ENCODE measurements at places on chromosomes 2 and 18.

DNA sequence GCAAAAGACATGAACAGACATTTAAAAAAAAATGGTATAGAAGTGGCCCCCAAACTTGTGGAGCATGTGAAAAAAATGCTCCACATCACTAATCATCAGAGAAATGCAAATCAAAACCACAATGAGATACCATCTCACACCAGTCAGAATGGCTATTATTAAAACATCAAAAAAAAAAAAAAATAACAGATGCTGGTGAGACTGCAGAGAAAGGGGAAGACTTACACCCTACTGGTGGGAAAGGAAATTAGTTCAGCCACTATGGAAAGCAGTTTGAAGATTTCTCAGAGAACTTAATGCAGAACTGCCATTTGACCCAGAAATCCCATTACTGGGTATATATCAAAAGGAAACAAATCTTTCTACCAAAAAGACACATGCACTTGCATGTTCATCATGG lies 164.8 kb downstream of the RIT2 start:
- no peak overlapping the region for H3K4me3 ChIP-seq
- no peak overlapping the region for H3K27ac ChIP-seq
- H3K36me3 ChIP-seq = no peaks in the 10 kb centered on the region
- no peaks in the 10 kb centered on the region for H3K4me1 ChIP-seq
- no peak for DNase-seq

GRCh38 chr2:58535182-58535581 lies 294.1 kb upstream of the FANCL start:
- no peaks in the 10 kb centered on the region for H3K4me1 ChIP-seq
- DNase-seq = no peak
- no peaks in the 10 kb centered on the region for H3K27me3 ChIP-seq
- H3K27ac ChIP-seq = no peak overlapping the region
- no peaks in the 10 kb centered on the region for H3K36me3 ChIP-seq
- no peak overlapping the region for H3K4me3 ChIP-seq

DNA sequence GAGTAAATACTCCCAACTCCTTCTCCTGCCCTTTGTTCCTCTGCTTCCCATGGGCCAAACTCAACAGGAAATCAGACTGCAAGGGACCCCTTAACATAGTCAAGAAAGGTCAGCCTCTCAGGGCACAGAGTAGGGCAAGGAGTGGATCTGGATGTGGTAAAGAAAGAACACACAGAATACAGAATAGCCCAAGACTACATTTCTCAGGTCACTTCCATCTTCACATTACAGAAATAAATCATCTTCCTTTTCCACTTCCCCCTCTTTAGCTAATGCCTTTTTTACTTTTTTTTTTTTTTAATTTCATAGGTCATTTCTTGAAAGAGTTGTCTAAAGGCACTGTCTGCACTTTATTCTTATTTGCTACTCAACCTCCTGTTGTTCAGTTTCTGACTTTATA lies 558.3 kb downstream of the TNS1 start:
- H3K27ac ChIP-seq = no peak overlapping the region
- no peaks in the 10 kb centered on the region for H3K36me3 ChIP-seq
- H3K4me3 ChIP-seq = no peak overlapping the region
- no peak for DNase-seq
- H3K27me3 ChIP-seq = peaks cover 2% of the 10 kb centered on the region

DNA sequence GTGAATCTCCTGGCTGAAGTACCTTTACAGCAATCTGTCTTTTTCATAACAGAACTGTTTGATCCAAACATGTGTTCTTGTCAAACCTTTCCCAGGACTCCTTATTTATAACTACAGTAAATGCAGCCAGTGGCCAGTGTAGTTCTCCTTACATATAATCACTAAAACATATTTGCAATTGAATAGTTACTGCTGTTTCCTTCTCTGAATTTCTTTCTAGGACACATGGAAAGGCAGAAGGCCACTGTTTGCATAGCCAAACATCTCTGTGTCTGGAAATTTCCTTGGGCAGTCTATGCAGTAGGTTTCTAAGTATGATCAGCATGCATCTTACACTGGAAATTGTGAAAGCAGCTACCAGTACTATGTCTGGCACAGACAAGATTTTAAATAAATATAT lies 57.4 kb upstream of the COL3A1 start:
- no peak for DNase-seq
- H3K4me1 ChIP-seq = no peaks in the 10 kb centered on the region
- no peaks in the 10 kb centered on the region for H3K27me3 ChIP-seq
- H3K4me3 ChIP-seq = no peak overlapping the region

DNA sequence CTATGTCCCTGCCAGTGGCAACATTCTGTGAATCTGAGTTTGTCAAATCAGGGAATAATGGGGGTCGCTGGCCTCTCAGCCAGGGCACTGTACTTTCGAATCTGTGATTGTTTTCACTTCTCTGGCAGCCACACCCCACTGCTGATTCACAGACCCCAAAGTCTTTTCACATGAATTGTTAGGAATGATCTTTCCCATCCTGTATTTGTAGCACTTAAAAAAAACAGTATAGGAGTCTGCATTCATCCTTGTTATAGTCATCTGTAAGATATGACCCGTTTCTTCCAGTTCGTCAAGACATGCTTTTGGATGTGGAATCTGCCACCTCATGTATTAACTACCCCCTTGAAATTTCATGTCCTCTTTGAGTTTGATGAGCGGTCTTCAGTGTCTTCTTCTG lies 928 bp downstream of the NAGK start:
- DNase-seq = no peak
- H3K4me3 ChIP-seq = peak overlapping the region; percentile 94
- H3K4me1 ChIP-seq = peaks cover 30% of the 10 kb centered on the region
- H3K27me3 ChIP-seq = no peaks in the 10 kb centered on the region

DNA sequence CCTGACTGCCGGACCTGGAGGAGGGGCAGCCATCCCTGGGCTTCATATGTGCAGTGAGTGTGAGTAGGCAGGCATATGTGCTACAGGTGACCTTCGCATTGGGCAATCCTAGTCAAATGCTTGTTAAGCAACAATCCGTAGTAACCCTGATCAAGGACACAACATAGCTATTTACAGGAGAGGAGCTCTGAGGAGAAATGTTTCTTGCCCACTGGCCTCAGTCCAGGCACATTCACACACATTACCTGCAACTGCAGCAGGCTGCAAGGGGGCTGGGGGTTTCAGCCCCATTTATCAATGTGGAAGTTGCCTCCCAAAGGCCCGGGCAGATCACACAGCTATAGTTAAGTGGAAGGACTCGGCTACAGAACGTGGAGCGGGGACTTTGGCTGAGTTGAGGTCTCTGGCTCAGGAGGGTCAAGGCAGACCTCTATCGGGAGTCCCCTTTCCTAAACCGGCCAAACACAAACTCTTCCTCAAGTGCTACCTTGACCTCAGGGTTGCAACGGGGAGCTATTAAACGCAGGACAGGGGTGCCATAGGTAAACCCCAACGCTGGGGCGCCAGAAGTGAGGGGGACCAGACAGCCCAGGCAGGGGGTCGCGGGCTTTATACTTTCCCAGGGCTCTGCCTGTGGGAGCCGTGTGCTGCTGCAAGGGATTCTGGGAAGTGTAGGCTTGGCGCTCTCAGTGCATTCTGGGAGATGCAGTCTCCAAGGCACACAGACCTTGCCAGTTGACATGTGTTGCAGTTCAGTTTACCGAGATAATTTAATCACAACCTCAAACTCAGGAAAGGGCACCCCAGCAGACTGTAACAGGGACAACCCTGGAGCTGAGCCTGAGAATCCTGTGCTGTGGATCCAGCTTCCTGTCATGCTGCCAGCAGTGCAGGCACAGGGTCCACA lies 9.4 kb downstream of the KHK start:
- peaks cover 3% of the 10 kb centered on the region for H3K36me3 ChIP-seq
- peaks cover 6% of the 10 kb centered on the region for H3K27me3 ChIP-seq
- H3K4me1 ChIP-seq = peaks cover 9% of the 10 kb centered on the region
- no peak for DNase-seq
- peak overlapping the region; percentile 23 for H3K4me3 ChIP-seq

DNA sequence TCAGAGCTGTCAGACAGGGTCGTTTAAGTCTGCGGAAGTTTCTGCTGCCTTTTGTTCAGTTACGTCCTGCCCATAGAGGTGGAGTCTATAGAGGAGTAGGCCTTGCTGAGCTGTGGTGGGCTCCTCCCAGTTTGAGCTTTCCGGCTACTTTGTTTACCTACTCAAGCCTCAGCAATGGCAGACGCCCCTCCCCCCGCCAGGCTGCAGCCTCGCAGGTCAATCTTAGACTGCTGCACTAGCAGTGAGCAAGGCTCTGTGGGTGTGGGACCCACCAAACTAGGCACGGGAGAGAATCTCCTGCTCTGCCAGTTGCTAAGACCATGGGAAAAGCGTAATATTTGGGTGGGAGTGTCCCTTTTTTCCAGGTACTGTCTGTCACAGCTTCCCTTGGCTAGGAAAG lies 86.5 kb downstream of the EFEMP1 start:
- no peaks in the 10 kb centered on the region for H3K36me3 ChIP-seq
- H3K4me1 ChIP-seq = no peaks in the 10 kb centered on the region
- DNase-seq = no peak
- H3K27me3 ChIP-seq = no peaks in the 10 kb centered on the region
- no peak overlapping the region for H3K4me3 ChIP-seq

GRCh38 chr18:76803814-76804213 lies 18.5 kb upstream of the ZNF236 start:
- peaks cover 2% of the 10 kb centered on the region for H3K4me1 ChIP-seq
- H3K27ac ChIP-seq = no peak overlapping the region
- peak; percentile 65 for DNase-seq
- peaks cover 6% of the 10 kb centered on the region for H3K36me3 ChIP-seq
- H3K4me3 ChIP-seq = no peak overlapping the region
- H3K27me3 ChIP-seq = no peaks in the 10 kb centered on the region
